Smooth muscle cell of the umbilical artery (primary cell): ENCODE measurements at places on chromosomes 1 and 21. TPM values are rescaled to one million over a fixed set of nuclear protein-coding genes. Genes with fewer than 3 reads are reported as not detected.

The AMY2A gene
- not detected in 2 replicates for total RNA-seq

The MR1 gene
- total RNA-seq: 14.9 and 16.6 TPM in 2 replicates

The WLS gene
- total RNA-seq: 95.2 and 191 TPM in 2 replicates

The NUP210L gene
- total RNA-seq: under 0.01 and 0.05 TPM in 2 replicates

The ILDR2 gene
- not detected in 2 replicates for total RNA-seq

The ESPN gene
- total RNA-seq: 0.05 TPM in 1 of 2 replicates, not detected in the other

The DUSP23 gene
- total RNA-seq: 10.6 and 16.3 TPM in 2 replicates
